ENCODE measurements at places on chromosomes 1 and 21.
A peak's percentile ranks its signal among the peaks of the same experiment; 100 is the strongest.

GRCh38 chr1:38589036-38589435 is 270.5 kb downstream of the RRAGC start:
- no peak for DNase-seq

- DNase-seq = no peak
Observed at GRCh38 chr1:1398677-1399186, 403 bp downstream of the CCNL2 start.

- peak; percentile 69 for DNase-seq
Observed at GRCh38 chr1:156860628-156861423, at the start of gene NTRK1. TSS of gene NTRK1 (plus strand) at chr1:156860865. CDS start at chr1:156860935, 70 bp downstream.

- DNase-seq = no peak
Observed at GRCh38 chr1:226664413-226665101, 74.5 kb downstream of the ITPKB start.

- peak; percentile 81 for DNase-seq
Observed at GRCh38 chr1:119613769-119614720, 34.0 kb downstream of the ZNF697 start.

DNA sequence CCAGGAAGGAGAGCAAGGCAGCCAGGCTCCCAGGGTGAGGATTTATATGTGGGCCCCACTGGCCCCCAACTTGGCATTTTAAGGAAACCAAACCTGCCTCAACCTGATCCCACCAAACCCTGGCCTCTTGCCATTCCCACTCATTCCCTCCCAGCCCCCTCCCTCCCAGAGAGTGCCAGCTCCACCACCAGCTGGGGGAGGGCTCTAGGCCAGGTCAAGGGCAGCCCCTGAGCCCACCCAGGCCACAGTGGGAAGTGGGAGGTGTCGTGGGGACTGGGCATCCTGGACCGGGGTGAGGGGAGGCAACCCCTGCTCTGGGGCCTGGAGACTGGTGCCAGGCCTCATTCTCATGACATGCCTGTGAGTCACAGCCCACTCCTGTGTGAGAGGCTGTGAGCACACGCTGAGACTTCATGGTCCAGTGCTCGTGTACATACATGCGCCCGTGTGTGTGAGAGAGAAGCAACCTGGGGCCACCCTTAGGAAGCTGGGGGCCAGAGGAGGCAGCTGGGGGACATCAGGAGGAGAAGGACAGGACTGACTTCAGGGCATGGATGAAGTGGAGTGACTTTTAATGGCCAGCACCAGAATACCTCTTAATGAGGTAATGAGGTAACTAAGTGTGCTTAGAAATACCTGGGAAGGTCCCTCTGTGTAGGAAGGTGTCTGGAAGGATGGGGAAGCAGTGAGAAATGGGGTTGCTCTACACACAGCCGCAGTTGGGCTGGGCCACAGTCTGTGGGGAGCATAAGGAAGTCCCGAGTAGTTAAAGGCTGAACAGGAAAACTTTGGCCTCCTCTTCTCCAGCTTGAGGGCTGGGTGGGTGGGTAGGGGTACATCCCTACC is at the start of gene S100A2:
Gene S100A2, minus strand, starts transcription at position 316 of the 846 bp plus-strand sequence. CDS start 1,967 bp downstream, outside the sequence.
- peak; percentile 84 for DNase-seq

GRCh38 chr1:10917513-10918454 is 94.7 kb upstream of the TARDBP start:
- DNase-seq = peak; percentile 69

GRCh38 chr1:64084451-64084850 is 119.0 kb upstream of the UBE2U start:
- DNase-seq = no peak

Data from DMS79 treated with DMSO at 0.1 percent for 48 hours (cell line).